Fibroblast of lung (primary cell): ENCODE measurements at places on chromosomes 13 and 19. TPM values are rescaled to one million over a fixed set of nuclear protein-coding genes. Genes with fewer than 3 reads are reported as not detected.

The SIX5 gene
- 10.7 and 11.6 TPM in 2 replicates for total RNA-seq

The ZNF229 gene
- 24.4 and 25.2 TPM in 2 replicates for total RNA-seq

The CRB3 gene
- total RNA-seq = 0.17 TPM in 1 of 2 replicates, not detected in the other

The LILRB2 gene
- not detected in 2 replicates for total RNA-seq

The LRFN3 gene
- total RNA-seq = 2.6 and 3.1 TPM in 2 replicates

The BRCA2 gene
- total RNA-seq = 2.1 and 4.5 TPM in 2 replicates

DNA sequence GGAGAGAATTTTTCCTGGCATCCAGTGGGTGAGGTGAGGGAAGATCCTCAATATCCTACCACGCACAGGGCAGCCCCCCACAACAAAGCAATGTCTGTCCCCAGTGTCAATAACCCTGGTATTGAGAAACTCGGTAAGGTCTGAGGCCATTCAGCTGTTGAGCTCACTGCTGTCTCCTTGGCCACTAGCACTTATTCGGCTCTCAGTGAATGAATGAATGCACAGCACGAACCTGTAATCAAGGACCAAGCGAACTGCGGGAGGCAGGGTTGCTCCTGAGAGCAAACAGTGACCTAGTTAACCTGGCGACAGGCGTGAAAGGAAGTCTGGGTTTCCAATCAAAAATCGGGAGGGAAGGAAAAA, 640 bp downstream of the ZSCAN5A start:
- peak overlapping the region; percentile 79 for H3K4me3 ChIP-seq
- DNase-seq = no peak
- H3K27ac ChIP-seq = peak overlapping the region; percentile 100
- H3K4me1 ChIP-seq = peaks cover 4% of the 10 kb centered on the region
- no peaks in the 10 kb centered on the region for H3K36me3 ChIP-seq

DNA sequence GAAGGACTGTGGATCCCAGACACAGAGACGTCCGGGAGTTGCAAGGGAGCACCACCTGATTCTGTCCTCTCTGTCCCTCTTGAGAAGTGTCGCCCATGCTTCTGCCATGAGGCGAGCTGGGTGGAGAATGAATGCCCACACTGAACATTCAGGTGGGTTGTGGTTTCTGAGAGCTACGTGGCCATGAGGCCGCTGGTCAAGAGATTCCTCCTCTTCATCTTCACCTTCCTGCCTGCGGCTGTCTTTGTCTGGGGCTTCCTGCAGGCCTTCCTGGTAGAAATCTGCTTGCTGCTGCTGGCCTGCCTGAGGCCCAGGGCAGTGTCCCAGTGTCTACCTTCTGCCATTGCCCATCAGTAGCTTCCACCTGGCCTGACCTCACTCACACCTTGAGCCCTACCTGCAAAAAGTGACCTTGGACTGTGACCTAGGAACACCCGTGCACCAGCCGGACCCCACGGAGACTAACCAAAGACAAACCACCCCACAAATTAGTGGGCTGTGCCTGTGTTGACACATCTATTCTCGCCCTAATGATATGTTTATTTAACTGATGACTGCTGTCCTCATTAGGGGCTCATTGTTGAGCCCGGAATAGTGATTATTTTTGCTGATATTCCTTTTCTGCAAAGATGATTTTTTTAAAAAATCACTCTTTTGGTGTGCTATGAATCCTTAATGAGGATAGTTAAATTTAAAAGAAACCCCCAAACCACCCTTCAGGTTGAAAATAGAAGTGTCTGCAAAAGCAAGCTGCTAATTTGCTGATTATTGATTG, 38.7 kb upstream of the ZNF536 start:
- DNase-seq = no peak
- no peaks in the 10 kb centered on the region for H3K27me3 ChIP-seq
- H3K4me1 ChIP-seq = no peaks in the 10 kb centered on the region
- no peaks in the 10 kb centered on the region for H3K36me3 ChIP-seq

DNA sequence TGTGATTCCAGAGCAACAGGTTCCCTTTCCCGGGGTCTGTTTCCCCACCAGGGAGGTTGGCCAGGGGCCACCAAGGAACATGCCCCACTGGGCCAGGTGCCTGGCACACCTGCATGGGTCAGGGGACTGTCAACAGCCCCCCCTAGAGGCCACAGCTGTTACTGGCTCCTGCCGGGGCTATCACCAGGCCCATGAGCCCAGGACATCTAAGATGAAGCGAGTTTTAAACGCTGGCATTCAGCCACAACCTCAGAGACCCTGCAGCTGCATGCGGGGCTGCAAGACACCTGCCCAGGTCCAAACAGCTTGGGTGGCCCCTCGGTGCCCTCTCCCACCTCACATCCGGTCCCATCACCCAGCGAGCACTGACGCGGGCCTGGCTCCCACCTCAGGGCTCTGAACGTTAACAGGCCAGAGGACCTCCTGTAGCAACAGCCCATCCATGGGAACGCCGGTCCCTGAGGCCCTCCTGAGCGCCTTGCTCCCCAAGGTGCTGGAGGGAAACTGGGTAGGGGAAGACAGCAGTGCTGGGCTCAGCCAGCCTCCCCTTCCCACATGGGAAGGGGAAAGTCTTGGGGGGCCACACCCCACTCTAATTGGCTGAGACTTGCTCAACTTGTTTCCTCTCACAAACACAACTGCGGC, 12.0 kb downstream of the KHSRP start:
- no peak for DNase-seq
- peak overlapping the region; percentile 28 for H3K27ac ChIP-seq
- peaks cover 24% of the 10 kb centered on the region for H3K36me3 ChIP-seq
- no peaks in the 10 kb centered on the region for H3K4me1 ChIP-seq
- no peak overlapping the region for H3K4me3 ChIP-seq
- no peaks in the 10 kb centered on the region for H3K27me3 ChIP-seq

GRCh38 chr19:40690050-40690692, at the start of gene NUMBL:
Gene NUMBL, minus strand, starts transcription at chr19:40690651. Its CDS starts 168 bp downstream, at chr19:40690483.
- no peaks in the 10 kb centered on the region for H3K27me3 ChIP-seq
- peaks cover 19% of the 10 kb centered on the region for H3K36me3 ChIP-seq
- H3K4me3 ChIP-seq = peak within 1 kb of the TSS; percentile 98
- peak within 1 kb of the TSS; percentile 94 for H3K27ac ChIP-seq
- no peak for DNase-seq
- H3K4me1 ChIP-seq = peaks cover 24% of the 10 kb centered on the region

- H3K4me1 ChIP-seq = no peaks in the 10 kb centered on the region
- no peaks in the 10 kb centered on the region for H3K36me3 ChIP-seq
- H3K27me3 ChIP-seq = no peaks in the 10 kb centered on the region
- DNase-seq = no peak
- H3K4me3 ChIP-seq = no peak overlapping the region
Measured at GRCh38 chr19:40392894-40393517, 3.0 kb upstream of the HIPK4 start.

DNA sequence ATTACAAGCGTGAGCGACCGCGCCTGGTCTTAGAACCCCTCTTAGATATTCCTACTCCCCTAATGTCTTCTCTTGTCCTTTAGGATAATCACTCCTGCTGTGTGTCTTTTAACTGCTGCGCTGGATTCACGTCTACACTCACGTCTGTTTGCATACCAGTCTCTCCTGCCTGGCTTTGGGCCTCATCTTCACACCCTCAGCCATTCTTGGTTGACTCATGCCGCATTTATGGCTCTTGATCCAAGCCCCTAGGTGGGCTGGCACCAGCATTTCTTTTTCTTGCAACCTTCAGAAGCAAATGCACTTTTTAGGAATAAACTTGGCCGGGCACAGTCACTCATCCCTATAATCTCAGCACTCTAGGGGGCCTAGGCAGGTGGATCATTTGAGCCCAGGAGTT, 22.7 kb downstream of the MYO9B start:
- H3K27ac ChIP-seq = peak overlapping the region; percentile 0
- peaks cover 12% of the 10 kb centered on the region for H3K36me3 ChIP-seq
- H3K4me3 ChIP-seq = no peak overlapping the region
- DNase-seq = peak; percentile 31
- H3K4me1 ChIP-seq = peaks cover 19% of the 10 kb centered on the region
- no peaks in the 10 kb centered on the region for H3K27me3 ChIP-seq

GRCh38 chr13:98324105-98324504, 147.0 kb upstream of the RNF113B start:
- H3K4me3 ChIP-seq = no peak overlapping the region
- H3K36me3 ChIP-seq = no peaks in the 10 kb centered on the region

DNA sequence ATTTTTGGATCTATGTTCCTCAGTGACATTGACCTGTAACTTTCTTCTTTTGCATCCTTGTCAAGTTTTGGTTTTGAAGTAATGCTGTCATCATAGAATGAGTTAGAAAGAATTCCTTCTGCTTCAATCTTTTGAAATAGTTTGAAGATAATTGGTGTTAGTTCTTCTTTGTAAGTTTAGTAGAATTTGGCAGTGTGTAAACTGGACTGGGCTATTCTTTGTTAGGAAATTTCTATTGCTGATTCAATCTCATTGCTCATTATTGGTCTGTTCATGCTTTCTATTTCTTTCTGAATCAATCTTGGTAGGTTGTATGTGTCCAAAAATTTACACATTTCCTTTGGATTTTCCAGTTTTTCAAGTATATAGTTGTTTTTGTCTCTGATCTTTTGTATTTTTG, 101.7 kb upstream of the SPRY2 start:
- H3K4me3 ChIP-seq = no peak overlapping the region
- no peaks in the 10 kb centered on the region for H3K4me1 ChIP-seq
- no peak for DNase-seq
- H3K36me3 ChIP-seq = no peaks in the 10 kb centered on the region

- H3K36me3 ChIP-seq = no peaks in the 10 kb centered on the region
- peak; percentile 63 for DNase-seq
- H3K27ac ChIP-seq = peak overlapping the region; percentile 73
- no peaks in the 10 kb centered on the region for H3K27me3 ChIP-seq
Measured at GRCh38 chr19:44635581-44636438, 7.9 kb upstream of the PVR start.

- no peak for DNase-seq
- H3K27me3 ChIP-seq = no peaks in the 10 kb centered on the region
- no peak overlapping the region for H3K4me3 ChIP-seq
Measured at GRCh38 chr19:53782698-53783097, 41.4 kb downstream of the NLRP12 start.

- H3K4me1 ChIP-seq = no peaks in the 10 kb centered on the region
- DNase-seq = peak; percentile 99
- H3K27ac ChIP-seq = no peak overlapping the region
- H3K27me3 ChIP-seq = no peaks in the 10 kb centered on the region
- H3K36me3 ChIP-seq = no peaks in the 10 kb centered on the region
Measured at GRCh38 chr13:66657165-66657881, 572.8 kb downstream of the PCDH9 start.
